ENCODE measurements at places on chromosomes 6 and 20.

DNA sequence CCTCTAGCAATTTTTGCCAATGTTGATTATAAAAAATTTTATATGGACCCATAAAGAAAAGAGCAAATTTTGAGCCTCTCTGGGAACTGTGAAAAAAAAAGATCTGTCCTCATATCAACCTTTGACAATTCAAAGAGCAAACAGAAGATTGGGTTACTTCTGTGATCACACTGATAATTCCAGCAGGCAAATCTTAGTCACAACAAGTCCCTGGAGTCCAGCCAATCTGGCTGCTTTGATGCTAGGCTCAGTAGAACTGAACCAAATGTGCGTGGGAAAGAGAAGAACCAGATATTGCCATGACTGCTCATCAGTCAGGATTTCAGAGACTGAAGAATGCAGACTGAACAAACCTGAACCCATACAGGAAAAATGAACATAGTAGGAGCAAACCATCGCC lies 438.4 kb upstream of the FLRT3 start:
- no peak for DNase-seq

- no peak for DNase-seq
Observed at GRCh38 chr6:90368601-90369000, 72.0 kb upstream of the BACH2 start.

DNA sequence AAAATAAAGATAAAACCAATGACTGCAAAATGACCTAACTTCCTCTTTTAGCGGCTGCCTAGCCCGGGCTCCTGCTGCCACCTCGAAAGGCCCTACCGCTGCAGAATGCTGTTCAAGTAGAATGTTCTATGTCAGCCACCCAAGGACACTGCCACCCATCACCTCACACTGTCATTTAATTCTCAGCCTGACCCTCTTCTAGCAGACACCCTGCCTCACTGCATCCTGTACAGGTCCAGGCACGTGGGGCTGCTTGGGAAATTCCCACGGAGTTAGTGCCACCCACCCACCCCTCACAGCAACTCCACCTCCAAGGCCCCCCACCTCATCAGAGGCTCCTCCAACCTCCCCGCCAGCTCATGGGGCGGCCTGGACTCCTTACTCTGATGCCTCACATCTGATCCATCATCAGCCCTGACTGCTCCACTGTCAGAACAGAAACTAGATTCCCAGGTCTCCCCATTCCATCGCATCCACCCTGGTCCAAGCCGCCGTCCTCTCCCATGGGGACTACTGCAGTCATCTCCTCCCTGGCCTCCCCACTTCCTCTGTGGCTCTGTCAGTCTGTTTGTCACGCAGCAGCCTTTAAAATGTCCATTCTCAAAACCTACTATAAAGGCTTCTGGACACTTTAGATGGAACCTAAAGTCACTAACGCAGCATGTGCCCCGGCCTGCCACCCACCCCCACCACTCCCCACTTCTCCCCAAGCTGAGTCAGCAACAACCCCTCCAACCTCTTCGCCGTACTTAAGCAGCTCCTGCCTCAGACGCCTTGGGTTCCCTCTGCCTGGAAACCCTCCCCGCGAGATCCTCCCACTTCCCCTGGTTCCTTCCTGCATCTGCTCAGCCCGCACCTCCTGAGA lies 17.0 kb downstream of the NFATC2 start:
- no peak for DNase-seq

- no peak for DNase-seq
Observed at GRCh38 chr6:127463056-127463455, 3.9 kb upstream of the KIAA0408 start.

GRCh38 chr6:127342946-127343808 lies at the start of gene ECHDC1:
TSS of gene ECHDC1 (minus strand) at chr6:127343609. CDS start at chr6:127331028, 12,581 bp downstream.
- peak; percentile 22 for DNase-seq

- no peak for DNase-seq
Observed at GRCh38 chr6:48959251-48960060, 503.6 kb downstream of the MMUT start.

DNA sequence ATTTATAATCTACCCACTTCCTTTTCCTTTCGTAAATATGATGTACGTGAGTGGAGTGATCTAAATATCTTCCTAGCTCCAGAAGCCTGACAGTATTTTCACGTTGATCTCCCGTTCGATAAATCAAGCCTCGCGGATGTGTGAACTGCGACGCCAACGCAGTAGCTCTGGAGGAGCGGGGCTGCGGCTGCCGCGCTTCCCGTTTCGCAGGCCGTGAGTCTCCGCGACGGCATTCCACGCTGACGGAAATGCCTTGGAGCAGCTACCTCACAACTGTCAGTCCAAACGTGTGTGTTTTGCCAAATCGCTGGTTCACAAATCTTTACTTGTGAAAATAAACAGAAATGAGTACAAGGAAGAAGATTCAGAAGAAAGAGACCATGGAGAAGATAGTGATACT lies 41.2 kb downstream of the BTBD3 start:
- no peak for DNase-seq
